NCI-H2171 treated with DMSO at 0.1 percent for 48 hours (cell line): ENCODE measurements at places on chromosomes 7 and 10.

DNA sequence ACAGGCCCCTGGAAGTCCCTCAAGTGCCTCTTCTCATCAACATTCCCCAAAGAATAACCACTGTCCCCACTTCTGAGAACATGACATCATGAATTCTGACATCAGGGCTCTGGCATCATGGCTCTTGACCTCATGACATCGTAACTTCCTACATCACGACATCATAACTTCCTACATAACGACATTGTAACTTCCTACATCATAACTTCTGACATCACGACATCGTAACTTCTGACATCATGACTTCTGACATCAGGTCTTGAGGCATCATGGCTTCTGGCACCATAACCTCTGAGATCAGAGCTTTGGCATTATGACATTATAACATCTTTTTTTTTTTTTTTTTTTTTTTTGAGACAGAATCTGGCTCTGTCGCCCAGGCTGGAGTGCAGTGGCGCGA lies 66.7 kb upstream of the FAM20C start:
- DNase-seq, result no peak

DNA sequence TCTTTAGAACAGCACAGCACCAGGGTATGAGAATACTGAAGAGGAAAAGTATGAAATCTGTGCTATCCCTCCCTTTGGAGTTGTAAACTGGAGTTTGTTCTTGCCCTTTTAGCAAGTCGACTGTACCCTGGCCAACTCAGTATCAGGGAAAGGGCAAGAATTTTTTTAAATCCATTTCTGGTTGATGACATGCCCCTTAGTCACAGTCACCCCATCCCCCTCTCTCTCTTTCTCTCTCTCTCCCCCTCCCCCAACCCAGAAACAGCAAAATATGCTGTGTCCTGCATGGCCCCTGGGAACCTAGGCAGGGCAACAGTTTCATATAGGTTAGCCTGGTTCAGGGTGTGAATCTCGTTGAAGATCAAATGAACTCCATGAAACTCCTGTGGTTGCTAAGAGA lies 177.7 kb upstream of the ADO start:
- DNase-seq, result no peak

- DNase-seq, result no peak
These were observed 105.8 kb downstream of the SEMA3A start for GRCh38 chr7:84088802-84089201.

DNA sequence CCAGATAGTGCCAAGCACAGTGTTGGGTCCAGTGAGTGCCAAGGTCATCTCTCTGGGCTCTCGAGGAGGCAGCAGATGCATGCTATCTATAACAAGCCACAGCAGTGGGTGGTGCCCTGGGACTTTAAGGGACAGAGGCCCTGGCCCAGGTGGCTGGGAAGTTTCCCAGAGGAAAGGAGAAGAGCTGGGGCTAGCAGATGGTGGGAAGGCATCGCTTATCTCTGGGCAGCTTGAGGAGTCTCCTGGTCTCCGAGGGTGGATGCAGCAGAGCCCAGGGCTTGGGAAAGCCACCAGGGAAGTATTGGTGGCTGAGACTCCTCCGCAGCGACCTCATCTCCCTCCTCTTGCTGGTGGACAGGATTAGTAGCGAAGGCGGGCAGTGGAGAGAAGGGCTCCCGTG lies 63.4 kb upstream of the LRRC4 start:
- no peak for DNase-seq

DNA sequence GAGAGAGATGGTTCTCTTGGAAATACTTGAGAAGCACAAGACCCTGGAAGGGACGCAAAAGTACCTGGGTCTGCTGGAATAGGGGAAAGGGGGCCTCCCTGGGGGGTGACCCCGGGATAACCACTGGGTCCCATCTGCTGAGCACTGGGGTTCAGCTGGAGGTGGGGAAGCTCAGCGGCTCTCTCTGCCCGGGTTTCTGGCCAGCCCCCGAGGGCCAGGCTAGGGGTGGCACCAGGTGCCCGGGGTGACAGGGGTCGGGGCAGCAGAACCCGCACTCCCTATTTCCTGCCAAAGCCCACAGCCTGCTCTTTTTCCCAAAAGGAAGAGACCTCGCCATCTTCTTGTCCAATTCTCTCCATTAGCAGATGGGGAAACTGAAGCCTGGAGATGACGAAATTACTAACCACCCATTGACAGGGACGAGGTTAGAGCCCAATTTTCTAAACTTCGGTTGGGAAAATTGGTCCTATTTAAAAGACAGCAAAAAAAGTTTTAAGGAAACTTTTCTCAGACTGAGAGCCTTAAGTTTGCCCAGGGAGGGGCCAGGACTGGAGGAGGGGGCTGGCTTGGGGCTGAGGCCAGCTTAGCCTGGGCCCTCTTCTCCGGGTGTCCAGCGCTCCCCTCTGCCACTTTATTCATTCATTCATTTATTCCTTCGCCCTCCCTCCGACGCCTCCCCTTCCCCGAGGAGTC lies 17.8 kb upstream of the GATA3 start:
- no peak for DNase-seq

DNA sequence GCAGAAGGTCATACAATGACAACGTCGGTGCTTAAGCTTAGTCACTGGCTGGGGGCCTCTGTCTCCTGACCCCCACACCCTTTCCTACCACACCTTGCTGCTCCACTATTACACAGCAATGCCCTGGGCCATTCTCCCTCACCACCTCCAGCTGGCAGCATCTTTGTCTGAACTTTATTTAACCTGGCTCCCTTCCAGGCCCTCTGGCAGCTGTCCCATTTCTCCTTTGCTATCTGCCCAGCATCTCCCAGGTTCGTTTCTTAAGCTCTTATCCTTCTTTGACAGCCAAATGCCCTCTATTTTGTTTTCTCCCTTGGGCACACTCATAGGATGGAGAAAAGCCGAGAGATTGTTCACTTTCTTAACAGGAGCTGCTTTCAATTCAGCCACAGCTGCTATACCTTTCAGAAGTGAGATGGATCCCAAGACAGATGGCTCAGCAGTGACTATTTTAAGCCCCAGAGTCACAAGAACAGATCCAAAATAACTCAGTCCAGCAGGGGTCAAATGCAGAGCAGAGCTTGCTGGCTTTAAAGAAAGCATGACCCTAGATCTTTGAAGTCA lies 1277.1 kb upstream of the AUTS2 start:
- peak; percentile 99 for DNase-seq

GRCh38 chr10:100033766-100034418 lies 24.1 kb upstream of the DNMBP start:
- no peak for DNase-seq

GRCh38 chr10:72145657-72146056 lies 57.3 kb upstream of the SPOCK2 start:
- no peak for DNase-seq

- DNase-seq, result no peak
These were observed 60.1 kb upstream of the ADRB1 start for GRCh38 chr10:113983552-113983951.

GRCh38 chr10:60564475-60564874 lies 174.8 kb upstream of the ANK3 start:
- no peak for DNase-seq

- peak; percentile 92 for DNase-seq
These were observed 130.0 kb upstream of the BTBD16 start for GRCh38 chr10:122140941-122141623.

- no peak for DNase-seq
These were observed 99.3 kb upstream of the INSIG1 start for GRCh38 chr7:155198196-155198892.

DNA sequence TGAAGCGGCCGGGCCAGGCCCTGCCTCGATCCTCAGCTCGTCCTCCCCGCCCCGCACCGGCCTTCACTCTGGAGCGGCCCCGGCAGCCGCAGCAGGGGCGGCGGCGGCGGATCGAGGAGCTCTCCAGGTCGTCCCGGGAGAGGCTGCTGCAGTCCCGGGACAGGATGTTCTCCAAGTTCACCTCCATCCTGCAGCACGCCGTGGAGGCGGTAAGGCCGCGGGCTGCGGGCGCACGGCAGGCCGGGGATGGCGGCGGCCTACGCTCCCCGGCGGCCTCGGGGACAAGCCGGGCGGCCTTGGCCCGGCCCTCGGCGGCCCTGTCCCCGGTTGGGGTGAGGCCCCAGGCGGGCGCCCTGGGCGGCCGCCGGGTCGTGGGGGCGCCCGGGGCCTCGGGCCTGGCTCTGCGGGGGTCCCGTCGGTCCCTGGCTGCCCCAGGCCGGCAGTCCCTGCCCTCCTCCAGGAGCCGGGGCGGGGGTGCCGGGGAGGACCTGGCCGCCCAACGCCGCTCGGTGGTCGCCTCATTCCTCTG lies 399 bp downstream of the FHIP2A start:
- DNase-seq, result peak; percentile 36

GRCh38 chr10:69553328-69553727 lies 19.9 kb downstream of the NEUROG3 start:
- DNase-seq, result no peak
